Activated CD8-positive, alpha-beta memory T cell treated with anti-CD3 and anti-CD28 coated beads for 1 hour (primary cell): ENCODE measurements at places on chromosomes 5 and 9.

- no peak for DNase-seq
Observed at GRCh38 chr5:159463590-159464321, 133.5 kb upstream of the IL12B start.

GRCh38 chr5:33244441-33245150 is 196.2 kb upstream of the TARS1 start:
- DNase-seq = no peak

- no peak for DNase-seq
Observed at GRCh38 chr5:100444961-100445360, 90.2 kb upstream of the FAM174A start.

DNA sequence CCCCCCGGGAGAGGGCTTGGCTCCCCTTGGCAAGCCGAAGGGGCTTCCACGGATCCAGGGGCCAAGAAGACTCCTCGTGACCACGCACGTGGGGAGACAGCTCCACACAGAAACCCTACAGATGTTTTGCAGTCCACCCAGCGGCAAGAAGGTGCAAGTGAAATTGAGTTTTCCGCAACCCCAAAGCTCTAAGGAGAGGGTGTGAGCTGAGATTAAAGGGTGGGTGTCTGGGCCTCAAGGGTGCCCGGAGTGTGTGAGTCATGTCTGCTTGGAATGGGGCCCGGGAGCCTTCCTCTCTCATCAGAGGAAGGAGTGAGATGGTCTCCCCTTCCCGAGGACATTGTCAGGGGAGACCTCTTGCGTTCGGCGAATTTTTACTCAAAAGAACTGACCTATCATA is 79.1 kb downstream of the OLFM1 start:
- no peak for DNase-seq

- DNase-seq = no peak
Observed at GRCh38 chr9:133664173-133665050, 28.2 kb downstream of the DBH start.

DNA sequence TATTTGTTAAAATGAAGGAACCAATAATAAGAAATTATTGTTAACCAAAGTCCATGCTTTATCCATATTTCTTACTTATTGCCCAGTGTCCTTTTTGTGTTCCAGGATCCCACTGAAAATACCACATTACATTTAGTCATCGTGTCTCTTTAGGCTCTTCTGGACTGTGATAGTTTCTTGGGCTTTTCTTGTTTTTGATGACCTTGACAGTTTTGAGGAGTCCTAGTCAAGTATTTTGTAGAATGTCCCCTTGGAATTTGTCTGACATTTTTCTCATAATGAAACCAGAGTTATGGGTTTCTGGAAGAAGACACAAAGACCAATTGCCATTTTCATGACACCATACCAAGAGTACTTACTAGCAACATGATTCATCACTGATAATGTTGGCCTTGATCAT is 13.6 kb upstream of the COMMD10 start:
- no peak for DNase-seq

DNA sequence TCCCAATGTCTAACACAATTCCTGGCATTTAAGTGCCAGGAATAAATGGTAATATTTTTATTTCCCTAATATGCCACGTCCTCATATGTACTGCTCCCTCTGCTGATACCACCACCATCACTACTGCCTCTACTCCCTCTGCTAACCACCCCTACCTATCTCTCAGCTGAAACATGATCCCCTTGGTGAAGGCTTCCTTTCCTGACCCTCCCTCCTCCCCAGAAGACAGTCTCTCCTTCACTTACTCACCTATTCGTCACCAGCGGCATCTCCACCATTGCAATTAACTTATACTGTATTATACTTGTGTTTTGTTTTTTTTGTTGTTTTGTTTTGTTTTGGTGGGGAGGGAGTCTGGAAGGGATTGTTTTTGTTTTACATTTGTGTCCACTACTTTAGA is 4.8 kb downstream of the DENND1A start:
- no peak for DNase-seq

GRCh38 chr5:97181856-97182545 is 1.0 kb downstream of the RIOK2 start:
- no peak for DNase-seq

GRCh38 chr5:154782812-154783592 is 27.8 kb downstream of the LARP1 start:
- no peak for DNase-seq

DNA sequence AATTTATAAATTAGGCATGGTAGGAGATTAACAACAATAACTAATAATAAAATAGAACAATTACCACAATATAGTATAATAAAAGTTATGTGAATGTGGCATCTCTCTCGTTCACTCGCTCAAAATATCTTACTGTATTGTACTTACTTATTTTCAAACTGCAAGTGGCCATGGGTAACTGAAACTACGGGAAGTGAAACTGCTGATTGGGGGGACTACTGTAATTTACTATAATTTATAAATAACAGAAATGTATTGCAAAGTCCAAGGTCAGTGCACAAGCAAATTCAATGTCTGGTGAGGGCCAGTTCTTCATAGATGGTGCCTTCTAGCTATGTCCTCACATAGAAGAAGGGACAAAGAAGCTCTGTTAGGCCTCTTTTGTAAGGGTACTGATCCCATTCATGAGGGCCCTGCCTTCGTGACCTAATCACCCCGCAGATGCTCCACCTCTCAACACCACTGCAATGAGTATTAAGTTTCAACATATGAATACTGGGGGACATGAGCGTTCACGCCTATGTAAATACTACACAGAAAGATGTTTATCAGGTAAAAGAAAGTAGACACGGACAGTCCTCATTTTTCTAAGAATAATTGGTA is 39.0 kb downstream of the KCNIP1 start:
- no peak for DNase-seq

- DNase-seq = no peak
Observed at GRCh38 chr9:89374176-89374575, 55.9 kb downstream of the SECISBP2 start.

GRCh38 chr5:156584871-156585270 is 257.9 kb downstream of the SGCD start:
- DNase-seq = no peak

DNA sequence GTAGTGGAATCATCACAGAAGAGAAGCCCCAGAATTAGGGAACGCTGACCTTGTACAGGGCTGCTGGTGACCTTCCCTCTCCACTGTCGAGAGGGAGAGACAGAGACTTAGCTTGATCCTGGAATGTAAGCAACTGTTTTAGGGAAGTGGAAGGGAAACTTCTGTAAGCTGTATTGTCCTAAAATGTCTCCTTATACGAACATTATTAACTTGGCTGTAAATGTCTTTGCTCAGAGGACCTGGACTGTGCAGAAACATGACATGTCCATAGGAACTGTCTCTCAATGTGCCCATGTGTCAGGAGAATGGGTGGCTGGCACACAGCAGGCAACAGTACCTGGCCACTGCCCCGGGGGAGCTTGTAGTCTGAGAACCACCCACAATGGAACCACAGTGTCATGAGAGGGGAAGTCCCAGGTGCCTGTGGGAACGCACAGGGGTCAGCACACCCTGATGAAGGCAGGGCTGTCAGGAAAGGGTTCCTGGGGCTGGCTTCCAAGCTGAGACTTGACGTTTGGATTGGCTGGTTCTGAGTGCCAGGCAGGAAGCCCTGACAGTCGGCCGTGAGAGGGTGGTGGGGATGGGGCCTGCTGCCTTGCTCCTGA is 34.0 kb downstream of the DAP start:
- DNase-seq = no peak

GRCh38 chr9:129406278-129407225 is 214.3 kb downstream of the C9orf50 start:
- no peak for DNase-seq

DNA sequence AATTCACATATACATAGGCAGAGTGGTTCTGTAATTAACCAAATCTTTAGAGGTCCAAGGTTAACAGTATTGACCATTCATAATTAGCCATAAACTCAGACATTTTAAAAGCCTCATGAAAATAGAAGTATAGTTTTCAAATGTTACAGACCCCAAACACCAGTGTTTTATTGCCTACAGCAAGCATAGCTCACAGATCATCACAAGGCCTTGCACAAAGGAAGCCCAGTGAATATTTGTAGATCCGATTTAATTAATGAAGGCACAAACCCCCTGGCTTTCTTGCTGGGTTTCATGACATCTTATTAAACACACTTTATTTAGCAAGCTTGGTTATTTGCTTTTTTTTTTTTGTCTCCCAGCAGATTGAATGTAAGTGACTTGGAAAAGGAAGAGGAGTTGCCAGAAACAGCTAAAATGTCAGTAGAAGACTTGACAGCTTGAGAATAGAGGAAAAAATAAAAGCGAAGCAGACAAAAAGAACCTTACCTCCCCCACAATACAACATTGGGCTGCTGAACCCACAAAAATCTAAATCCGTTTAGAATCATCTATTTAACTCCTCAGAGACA is 283.9 kb upstream of the TNC start:
- no peak for DNase-seq
